ENCODE measurements at places on chromosomes 3 and 15. TPM values are rescaled to one million over a fixed set of nuclear protein-coding genes. Genes with fewer than 3 reads are reported as not detected.

TNFSF10 gene
- 85.2 TPM for total RNA-seq

ZNF639 gene
- 31.8 TPM for total RNA-seq

PTH1R gene
- 32.3 TPM for total RNA-seq

ZDHHC23 gene
- 4.8 TPM for total RNA-seq

SLC35G2 gene
- 9.1 TPM for total RNA-seq

AHSG gene
- not detected for total RNA-seq

NME9 gene
- total RNA-seq, result not detected

IL20RB gene
- 1.2 TPM for total RNA-seq

TEX55 gene
- total RNA-seq, result not detected

All from omental fat pad (tissue), 4 donors.